ENCODE measurements at places on chromosomes 1 and 21. TPM values are rescaled to one million over a fixed set of nuclear protein-coding genes. Genes with fewer than 3 reads are reported as not detected.

DNA sequence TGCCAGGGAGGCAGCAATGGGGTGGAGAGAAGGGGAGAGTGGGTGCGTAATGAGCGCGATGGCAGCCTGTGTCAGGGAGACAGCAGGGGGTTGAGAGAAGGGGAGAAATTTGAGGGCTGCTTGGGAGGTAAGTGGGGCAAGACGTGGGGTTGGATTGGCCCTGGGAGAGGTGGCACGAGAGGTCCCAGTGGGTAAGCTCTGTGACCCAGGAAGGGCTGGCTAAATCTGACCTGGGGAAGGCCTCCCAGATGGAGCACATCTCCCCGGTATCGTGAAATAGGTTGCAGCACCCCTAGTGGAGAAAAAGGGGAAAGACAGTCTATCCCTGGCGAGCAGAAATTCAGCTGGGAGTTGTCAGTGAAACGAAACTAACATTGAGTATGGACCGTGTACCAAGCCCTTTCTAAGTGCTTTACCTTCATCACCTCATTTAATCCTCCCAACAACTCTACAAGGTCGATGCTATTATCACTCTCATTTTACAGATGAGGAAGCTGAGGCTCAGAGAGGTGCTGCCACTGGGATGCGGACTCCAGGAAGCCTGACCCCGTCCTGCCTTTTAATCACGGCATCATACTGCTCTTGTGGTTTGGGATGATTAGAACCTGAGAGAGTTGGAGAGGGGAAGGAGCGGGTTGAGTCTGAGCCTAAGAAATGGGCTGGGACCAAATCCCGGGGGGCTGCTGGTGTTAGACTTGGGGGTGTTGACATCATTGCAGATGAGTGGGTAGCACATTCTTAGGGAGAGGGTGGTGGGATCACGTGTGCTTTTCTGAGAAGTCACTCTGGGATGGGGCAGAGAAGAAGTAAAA is 56.6 kb upstream of the RPL11 start:
- H3K36me3 ChIP-seq, result no peaks in the 10 kb centered on the region
- H3K27me3 ChIP-seq, result no peaks in the 10 kb centered on the region
- peak; percentile 95 for DNase-seq
- peaks cover 10% of the 10 kb centered on the region for H3K4me1 ChIP-seq
- peak overlapping the region; percentile 91 for H3K27ac ChIP-seq
- H3K4me3 ChIP-seq, result peak overlapping the region; percentile 73

DNA sequence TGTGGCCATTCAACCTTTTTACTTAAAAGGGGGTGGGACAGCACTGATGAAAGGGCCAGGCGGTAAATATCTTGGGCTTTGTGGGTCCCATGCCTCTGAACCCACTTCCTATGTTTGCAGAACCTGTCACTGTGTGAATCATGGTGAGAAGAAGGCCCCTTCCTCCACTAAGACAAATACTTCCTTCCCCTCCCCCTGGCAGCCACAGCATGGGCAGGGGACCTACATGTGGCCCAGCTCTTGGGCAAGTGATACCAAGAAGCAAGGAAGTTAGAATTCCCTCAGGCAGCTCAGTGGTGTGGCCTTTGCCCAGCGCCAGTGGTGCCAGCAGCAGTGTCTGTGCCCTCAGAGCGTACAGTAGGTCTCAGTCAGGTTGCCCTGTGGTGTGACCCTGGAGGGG is 168.6 kb downstream of the TRIM33 start:
- peak; percentile 14 for DNase-seq
- H3K36me3 ChIP-seq, result no peaks in the 10 kb centered on the region
- H3K27me3 ChIP-seq, result no peaks in the 10 kb centered on the region
- peaks cover 12% of the 10 kb centered on the region for H3K4me1 ChIP-seq

DNA sequence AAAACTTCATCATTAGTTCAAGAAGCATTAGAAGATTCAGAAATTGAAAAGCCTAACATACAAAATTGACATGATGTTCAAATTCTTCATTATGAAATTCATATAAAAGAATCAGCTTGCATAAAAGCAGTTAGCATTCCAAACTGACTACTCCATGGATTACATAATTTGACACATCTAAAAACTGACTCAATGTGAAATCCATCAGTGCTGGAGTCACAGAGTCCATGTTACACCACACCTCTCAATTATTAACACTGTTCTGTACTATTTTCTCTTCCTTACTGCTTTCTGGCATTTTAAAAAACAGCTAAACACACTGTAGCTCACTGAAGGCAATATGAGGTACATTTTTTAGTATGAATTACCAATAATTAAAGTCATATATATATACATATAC is 28.0 kb downstream of the ARHGAP29 start:
- peak; percentile 73 for DNase-seq
- no peak overlapping the region for H3K4me3 ChIP-seq
- peaks cover 52% of the 10 kb centered on the region for H3K36me3 ChIP-seq
- H3K27me3 ChIP-seq, result no peaks in the 10 kb centered on the region

DNA sequence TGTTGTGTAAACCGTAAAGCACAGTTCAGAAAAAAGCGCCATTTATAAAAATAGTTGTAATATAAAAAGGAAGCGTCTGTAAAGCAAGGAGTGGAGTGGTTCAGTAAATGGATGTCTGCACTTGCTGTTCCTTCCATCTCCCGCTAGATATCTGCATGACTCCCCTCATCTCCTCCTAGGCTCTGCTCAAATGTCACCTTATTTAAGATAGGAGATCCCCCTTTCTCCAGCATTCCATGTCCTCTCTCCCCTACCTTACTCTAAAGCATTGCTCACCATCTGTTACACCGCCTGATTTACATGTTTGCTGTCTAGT is 745 bp downstream of the MUL1 start:
- H3K27ac ChIP-seq, result peak overlapping the region; percentile 88
- DNase-seq, result peak; percentile 79

GRCh38 chr1:28871631-28872401 is 42.6 kb upstream of the EPB41 start:
- DNase-seq, result no peak
- H3K4me1 ChIP-seq, result no peaks in the 10 kb centered on the region
- H3K27ac ChIP-seq, result no peak overlapping the region
- peaks cover 13% of the 10 kb centered on the region for H3K27me3 ChIP-seq
- H3K4me3 ChIP-seq, result no peak overlapping the region

NUF2 gene
- 1.8 TPM for total RNA-seq

SSX2IP gene
- total RNA-seq, result 10.9 TPM

All from osteoblast (primary cell).